ENCODE measurements at places on chromosomes 12 and 14. TPM values are rescaled to one million over a fixed set of nuclear protein-coding genes. Genes with fewer than 3 reads are reported as not detected.
A peak's percentile ranks its signal among the peaks of the same experiment; 100 is the strongest.

GRCh38 chr14:21244544-21244943 is 24.7 kb downstream of the HNRNPC start:
- DNase-seq, result no peak

DNA sequence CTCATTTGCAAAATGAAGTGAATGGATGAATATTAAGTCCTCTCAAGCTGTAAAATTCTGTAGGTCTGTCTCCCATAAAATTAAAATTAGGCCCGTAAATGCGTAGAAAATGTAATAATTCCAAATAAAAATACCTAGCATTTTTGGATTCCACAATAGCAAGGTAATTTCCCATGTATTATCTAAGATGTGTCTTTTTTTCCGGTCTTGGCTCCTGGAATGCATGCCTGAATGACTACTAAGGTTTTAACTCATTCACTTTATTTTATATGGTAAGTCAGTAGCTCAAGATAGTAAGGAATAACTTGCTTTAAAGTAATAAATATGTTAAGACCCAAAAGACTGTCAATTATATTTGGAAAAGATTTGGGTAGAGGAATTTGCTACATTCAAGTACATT is 11.1 kb downstream of the TXNRD1 start:
- no peak for DNase-seq

- DNase-seq, result peak; percentile 9
Measured at GRCh38 chr14:31510222-31510621, 22.4 kb upstream of the GPR33 start.

DNA sequence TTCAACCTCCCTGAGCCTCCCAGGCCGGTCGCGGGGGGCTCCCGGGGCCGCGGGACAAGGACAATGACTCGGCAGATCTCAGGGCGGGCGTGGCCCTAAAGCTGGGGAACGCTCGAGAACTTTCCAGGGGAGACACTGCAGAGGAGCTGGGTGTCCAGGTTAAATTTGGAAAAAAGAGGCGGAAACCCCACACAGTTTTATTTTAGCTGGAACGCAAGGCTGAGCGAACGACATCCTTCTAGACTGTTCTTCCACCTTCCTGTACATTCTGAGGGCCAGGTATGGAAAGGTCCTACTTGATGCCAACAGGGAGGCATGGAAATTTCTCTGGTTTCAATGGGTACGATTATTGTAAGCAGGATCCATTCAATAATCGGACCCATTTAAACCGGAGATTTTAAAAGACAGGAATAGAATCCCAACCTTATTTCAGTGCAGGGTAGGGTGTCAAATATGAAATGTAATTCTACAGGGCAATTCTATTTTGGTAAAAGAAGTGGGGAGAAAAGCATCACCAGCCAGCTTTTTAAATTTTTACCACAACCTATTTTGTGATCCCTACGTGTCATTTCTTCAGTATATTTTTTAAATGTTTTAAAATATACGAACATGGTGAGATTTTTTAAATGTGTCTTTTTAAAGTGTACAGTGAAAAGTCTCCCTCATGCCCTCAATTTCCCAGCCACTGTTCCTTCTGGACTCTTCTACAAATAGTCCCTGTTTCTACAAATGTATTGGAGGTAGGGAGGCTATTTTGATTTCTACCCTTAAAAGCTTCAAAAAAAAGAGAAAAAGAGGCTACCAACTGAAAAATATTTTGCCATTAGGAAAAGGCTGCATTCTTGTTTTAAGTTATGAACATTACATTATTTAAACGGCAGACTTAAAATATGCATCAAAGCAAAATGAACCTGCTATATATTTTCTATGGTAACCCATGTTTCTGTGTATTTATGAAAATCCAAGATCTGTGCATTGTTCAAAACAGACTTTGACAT is 1.1 kb upstream of the UBC start:
- DNase-seq, result no peak

DNA sequence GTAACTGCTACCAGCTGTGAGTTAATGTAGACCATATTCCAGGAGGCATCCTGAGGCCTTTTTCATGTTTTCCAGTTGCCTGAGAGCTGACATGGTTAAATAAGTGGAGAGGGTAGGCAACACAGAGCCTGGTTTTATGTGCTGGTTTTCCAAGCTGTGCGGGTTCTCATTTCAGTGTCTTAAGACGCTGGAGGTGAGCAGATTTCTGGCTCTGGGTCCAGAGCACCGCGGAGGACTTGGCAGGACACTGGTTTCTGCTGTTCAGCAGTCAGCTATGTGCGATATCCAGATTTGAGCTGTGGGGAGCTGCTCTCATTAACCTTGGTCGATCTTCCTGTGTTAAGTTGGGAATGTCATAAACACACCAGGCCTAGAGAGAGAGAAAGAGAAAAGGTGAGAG is 680.8 kb downstream of the BCL11B start:
- DNase-seq, result no peak

GRCh38 chr14:104421892-104422828 is 157.4 kb upstream of the C14orf180 start:
- DNase-seq, result no peak

Gene BEST3
- total RNA-seq, result 0.82 TPM
